ENCODE measurements at places on chromosomes 5 and 9.

DNA sequence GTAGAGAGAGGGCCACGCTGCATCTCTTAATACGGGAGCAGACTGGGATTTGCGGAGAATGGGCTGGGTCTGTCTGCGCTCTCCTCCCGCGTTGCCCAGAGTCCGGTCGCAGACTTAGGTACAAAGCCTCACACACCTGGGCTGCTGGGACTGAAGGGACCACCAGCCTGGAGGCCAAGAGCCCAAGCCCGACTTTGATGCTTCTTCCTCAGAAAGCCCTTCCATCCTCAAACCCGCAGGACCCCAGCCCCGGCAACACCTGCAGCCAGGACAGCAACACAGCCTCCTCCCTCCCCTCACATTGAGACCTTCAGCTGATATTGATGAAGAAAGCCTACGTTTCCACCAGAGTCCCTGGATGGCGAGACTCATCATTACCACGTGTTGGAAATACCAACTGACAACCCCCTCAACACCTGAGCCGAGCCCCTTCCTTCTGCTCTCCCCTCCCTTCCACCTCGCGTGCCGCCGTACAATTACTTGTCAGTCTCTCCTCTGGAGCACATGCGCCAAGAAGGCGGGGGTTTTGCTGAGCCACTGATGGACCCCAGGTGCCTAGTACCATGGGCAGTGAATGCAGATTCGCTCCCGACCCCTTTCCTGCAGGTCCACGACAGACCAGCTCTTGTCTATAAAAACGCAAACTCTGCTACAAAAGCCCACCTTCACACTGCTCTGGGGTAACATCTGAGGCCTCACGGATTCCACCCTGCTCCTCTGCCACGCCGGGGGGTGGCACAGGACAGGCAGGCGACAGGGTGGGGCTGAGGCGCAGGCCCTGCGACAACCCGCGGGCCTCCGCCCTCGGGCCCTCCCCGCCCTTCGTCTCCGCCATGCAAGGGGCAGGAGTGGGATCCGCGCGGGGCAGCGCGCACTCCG, 841 bp downstream of the ASB6 start:
- no peak for DNase-seq

GRCh38 chr5:168234133-168234532, 57.3 kb upstream of the WWC1 start:
- DNase-seq, result no peak

DNA sequence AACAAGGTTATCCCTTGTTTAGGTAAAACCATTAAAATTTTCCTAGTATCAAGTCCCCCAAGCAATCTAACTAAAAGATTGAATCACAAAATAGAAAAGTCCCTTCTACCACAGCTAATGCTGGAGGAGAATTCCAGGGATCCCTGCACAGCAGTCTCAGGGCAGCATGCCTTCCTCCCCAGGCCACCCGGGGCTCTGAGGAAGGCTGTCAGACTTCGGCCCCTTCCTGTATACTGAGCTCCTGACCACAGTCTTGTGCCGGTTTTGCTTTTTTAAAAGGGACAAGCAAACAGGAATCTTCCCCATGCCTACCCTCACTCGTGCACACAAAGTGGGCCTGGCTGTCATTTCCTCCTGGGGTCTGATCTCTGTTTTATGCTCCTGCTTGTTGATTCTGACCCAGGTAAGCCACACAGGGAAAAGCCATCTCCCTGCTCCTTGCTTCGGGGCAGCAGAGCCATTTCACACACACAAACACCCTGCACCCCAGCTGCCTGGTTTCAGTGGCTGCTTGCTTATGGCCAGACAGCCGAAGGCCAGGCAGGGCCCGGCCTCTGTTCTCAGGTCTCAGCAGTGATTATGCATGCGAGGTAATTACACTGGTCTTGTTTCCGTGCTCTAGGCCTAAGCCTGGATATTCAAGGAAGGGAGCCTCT, 211.9 kb downstream of the NXNL2 start:
- no peak for DNase-seq

GRCh38 chr9:72577212-72577753, 55.9 kb downstream of the TMC1 start:
- DNase-seq, result peak; percentile 16

DNA sequence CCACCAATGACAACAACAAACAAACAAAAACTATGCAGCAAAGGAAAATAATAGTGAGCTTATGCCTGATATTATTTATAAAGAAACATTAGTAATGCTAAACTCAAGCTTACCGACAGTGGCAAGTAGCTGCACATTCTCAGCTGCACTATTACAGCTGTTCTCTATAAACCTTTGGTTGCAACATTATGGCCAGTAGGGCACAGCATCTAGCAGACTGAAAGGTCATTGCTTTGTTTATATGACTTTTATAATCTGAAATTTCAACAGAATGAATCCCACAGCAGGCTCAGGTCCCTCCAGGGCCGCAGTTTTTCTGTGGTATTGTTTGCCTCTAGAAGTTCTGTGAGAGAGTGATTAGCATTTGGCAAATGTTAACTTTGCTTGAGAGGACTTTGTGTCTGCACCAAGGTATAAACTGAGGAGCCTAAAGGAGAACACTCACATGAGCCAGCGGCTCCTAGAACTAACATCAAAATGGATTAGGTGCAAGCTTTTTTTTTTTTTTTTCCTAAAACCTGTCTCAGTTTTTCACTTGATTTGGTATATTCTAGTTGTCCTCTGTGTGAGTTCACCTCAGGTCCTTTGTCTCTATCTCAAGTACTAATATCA, 58.3 kb downstream of the IZUMO3 start:
- no peak for DNase-seq

- DNase-seq, result no peak
Observed at GRCh38 chr5:104088876-104089778, 526.5 kb upstream of the NUDT12 start.

DNA sequence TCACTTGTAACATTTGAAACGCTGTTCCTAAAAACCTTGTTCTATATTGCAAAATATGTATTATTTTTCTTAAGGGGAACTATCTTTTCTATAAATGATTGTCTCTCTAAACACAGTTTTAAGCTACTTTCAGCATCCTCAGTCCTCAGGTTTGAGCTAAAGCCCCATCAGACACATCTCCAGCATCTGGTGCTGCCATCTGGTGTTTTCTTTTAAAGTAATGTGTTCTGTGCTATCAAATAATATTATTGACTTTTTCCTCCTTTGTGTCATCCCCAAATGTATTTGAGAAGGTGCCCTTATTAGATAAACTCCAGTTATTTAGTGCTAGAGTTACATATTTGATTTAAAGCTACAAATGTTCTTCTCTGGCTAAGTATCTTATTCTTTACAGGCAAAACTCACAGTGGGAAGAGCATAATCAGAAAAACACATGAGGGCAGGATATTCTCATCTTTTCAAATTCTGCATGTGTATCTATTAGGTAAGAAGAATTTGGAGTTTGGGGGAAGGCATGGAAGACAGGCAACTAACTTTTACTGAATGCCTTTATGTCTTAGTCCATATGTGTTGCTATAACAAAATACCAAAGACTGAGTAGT, 27.5 kb downstream of the ZNF474 start:
- no peak for DNase-seq

DNA sequence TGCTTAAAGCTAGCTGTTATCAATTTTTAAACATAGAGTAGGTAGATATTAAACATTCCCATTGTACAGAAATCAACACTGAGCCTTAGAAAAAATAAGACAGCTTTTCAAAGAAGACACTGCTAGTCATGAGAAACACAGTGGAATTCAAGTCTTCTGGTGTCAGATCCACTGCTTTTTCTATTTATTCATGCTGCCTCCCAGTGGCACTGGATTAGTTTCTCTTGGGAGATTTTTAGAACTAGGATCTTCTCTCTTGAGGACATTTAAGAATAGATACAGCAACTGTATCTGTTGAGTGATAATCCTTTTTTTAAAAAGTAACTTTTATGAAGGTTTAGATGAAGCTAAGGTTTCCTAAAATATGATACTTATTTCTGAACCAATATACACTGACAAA, 1635.4 kb upstream of the C9orf72 start:
- peak; percentile 31 for DNase-seq

DNA sequence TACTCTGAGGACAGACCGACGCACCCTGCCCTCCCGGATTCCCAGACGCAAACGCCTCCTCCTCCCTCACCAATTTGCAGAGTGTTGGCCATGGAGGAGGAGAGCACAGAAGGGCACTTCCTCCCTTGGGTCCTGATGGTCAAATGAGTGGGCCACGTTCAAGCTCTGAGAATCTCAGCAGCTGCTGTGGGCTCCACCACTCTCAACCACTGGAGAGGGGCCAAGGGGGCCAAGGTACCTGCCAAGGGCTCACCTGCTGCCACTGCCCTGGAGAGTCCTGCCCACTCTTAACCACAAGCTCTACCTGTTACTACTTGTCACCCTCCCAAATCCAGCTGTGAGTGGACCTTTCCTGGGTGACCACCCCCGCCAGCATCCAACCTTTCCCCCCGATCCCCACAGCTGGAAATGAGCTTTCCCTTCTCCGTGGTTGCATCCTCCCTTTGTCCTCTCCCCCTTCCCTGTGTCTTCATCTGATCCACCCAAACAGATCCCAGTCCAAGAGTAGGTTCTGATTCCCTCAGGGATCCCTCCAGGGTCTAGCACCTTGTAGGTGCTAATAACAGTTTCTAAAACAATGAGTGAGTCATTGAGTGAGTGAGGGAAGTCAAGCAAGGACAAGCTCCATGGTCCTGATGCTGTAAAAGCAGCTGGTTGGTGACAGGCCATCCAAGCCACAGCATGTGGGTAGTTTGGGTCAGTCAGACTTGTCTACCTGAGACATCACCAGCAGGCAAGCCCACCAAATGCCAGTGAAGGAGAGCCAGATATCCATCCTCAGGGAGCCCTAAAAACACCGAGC, 69.7 kb downstream of the FAM114A2 start:
- no peak for DNase-seq

DNA sequence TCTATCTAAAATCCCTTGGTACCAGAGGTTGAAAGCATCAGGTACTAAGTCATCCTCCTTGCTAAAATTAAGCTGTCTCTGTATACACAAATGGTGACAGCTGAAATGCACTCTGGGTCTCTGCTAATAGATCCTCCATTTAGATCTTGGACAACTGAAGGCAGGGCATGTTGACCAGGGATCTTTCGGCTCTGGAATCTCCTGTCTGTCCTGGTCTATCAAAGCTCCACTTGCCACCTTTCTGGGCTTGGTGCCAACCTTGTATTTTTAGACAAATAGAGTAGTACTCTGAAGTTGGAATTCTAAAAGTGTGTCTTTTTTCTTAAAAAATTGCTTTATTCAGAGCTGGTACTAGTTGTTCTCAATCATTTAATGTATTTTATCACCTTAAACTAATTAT, 135.2 kb upstream of the HMHB1 start:
- peak; percentile 22 for DNase-seq
